ENCODE measurements at places on chromosomes 11 and 22. TPM values are rescaled to one million over a fixed set of nuclear protein-coding genes. Genes with fewer than 3 reads are reported as not detected.

DNA sequence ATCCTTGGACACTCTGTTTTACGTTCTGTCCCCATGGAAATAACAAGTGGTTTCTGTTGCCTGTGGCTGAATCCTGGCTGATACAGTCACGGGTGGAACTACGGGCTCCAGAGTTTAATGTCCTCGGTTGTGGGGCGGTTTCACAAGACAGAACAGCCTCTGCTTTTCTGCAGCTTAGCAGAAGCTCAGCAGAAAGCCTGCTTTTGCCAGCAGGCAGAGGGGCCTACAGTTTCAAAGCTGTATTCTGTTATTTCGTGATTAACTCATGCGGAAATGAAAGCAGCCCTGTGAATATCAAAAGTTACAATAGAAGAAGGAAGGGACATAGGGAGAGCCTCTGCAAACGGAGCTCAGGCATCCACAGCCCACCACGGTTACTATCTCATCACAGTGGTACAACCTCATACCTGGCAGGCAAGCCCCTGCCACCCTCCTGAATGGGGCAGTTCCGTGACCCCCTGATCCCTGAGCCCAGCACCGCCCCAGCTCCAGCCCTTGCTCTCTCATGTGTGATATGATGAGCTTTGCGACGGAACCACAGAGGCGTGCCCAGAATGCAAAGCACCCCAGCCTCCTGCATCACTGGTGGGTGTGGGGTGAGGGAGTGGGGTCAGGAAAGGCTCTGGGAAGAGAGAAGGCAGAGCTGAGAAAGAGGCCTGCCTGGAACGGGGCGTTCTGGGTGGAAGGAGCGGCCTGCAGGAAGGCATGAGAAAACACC is 360.6 kb downstream of the BRD1 start:
- H3K4me1 ChIP-seq = no peaks in the 10 kb centered on the region
- no peaks in the 10 kb centered on the region for H3K27me3 ChIP-seq
- DNase-seq = no peak
- H3K4me3 ChIP-seq = no peak overlapping the region

GRCh38 chr11:6219359-6219758 is 14.0 kb downstream of the C11orf42 start:
- peaks cover 12% of the 10 kb centered on the region for H3K4me1 ChIP-seq
- no peaks in the 10 kb centered on the region for H3K27me3 ChIP-seq
- peaks cover 37% of the 10 kb centered on the region for H3K36me3 ChIP-seq
- H3K4me3 ChIP-seq = no peak overlapping the region
- no peak for DNase-seq

OSBP2 gene
- total RNA-seq = 1.2 TPM

- no peaks in the 10 kb centered on the region for H3K36me3 ChIP-seq
- H3K27me3 ChIP-seq = peaks cover 2% of the 10 kb centered on the region
- H3K4me1 ChIP-seq = no peaks in the 10 kb centered on the region
- no peak overlapping the region for H3K27ac ChIP-seq
- DNase-seq = no peak
Observed at GRCh38 chr11:119550053-119550752, 127.2 kb upstream of the THY1 start.

ANO5 gene
- total RNA-seq = 0.02 TPM

- no peak for DNase-seq
Observed at GRCh38 chr22:43412808-43413795, 1.3 kb downstream of the MPPED1 start.

DNA sequence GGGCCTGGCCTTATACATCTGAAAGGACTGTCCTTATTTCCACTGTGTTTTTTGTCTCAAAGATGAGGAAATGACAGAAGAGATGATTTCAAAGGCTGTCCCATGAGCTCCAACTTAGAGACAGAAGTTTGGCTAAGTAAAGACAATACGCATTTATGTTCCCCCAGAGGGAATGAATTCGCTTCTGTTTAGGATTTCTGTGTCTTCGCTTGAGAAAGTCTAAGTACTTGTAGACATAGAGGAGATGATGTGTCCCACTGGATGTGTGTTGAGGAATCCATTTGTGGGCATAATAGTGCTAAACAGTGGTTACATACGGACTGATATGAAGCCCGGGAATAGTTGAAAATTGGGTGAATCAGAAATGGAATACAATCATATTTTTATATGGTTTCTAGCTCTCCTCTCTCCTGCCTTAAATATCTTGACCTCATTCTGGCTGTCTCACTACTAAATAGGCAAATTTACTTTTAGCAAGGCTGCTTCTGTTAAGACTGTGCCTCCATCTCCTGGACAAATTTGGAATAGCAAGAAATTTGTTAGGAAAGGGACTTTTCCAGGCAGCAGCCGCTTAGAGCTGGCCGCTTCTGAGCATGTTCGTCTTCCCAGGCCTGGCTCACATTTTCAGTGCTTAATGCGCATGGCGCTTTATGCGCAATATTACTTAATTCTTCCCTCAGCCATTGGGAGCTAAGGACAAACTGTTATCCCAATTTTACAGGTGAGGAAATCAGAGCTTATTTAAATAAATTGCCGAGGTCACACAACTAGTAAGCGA is 1.9 kb upstream of the PEX26 start:
- peaks cover 28% of the 10 kb centered on the region for H3K4me1 ChIP-seq
- peaks cover 21% of the 10 kb centered on the region for H3K36me3 ChIP-seq
- H3K27ac ChIP-seq = peak overlapping the region; percentile 53
- peak overlapping the region; percentile 48 for H3K4me3 ChIP-seq
- no peaks in the 10 kb centered on the region for H3K27me3 ChIP-seq

- H3K27ac ChIP-seq = no peak overlapping the region
- peaks cover 19% of the 10 kb centered on the region for H3K27me3 ChIP-seq
- no peaks in the 10 kb centered on the region for H3K36me3 ChIP-seq
- H3K4me1 ChIP-seq = no peaks in the 10 kb centered on the region
- H3K4me3 ChIP-seq = no peak overlapping the region
Observed at GRCh38 chr11:73259406-73260126, 12.6 kb upstream of the P2RY6 start.

- H3K36me3 ChIP-seq = peaks cover 8% of the 10 kb centered on the region
- H3K27ac ChIP-seq = no peak overlapping the region
- no peaks in the 10 kb centered on the region for H3K4me1 ChIP-seq
- no peak overlapping the region for H3K4me3 ChIP-seq
- DNase-seq = no peak
- H3K27me3 ChIP-seq = no peaks in the 10 kb centered on the region
Observed at GRCh38 chr22:38070250-38070921, 13.2 kb downstream of the PICK1 start.

ELMOD1 gene
- not detected for total RNA-seq

YPEL4 gene
- 0.47 TPM for total RNA-seq

RIC3 gene
- 15.8 TPM for total RNA-seq

GRCh38 chr11:58965246-58965985 is 26.1 kb downstream of the GLYATL1 start:
- H3K27me3 ChIP-seq = peaks cover 17% of the 10 kb centered on the region
- no peak overlapping the region for H3K27ac ChIP-seq

DNA sequence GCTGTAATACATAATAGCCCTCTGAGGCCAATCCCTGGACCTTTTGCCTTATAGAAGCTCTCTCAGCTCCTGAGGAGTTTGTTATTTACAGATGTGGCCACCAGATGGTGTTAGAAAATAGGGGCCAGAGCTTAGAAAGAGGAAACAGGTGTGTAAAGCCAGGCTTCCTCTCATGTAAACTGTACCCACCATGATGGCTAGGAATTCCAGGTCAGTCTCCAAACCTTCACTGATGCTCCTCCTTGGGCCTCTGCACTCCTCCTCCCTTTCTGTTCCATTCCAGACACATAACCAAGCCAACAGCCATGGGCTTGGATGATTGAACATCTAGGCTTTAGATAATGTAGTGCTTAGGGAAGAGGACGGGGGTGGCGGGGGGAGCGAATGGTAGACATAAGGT is 39.7 kb downstream of the USP35 start:
- no peak overlapping the region for H3K4me3 ChIP-seq
- no peaks in the 10 kb centered on the region for H3K36me3 ChIP-seq
- H3K4me1 ChIP-seq = peaks cover 26% of the 10 kb centered on the region
- no peaks in the 10 kb centered on the region for H3K27me3 ChIP-seq
- H3K27ac ChIP-seq = no peak overlapping the region

- H3K4me1 ChIP-seq = peaks cover 3% of the 10 kb centered on the region
- peaks cover 49% of the 10 kb centered on the region for H3K27me3 ChIP-seq
- no peak within 1 kb of the TSS for H3K27ac ChIP-seq
- DNase-seq = peak; percentile 59
- no peaks in the 10 kb centered on the region for H3K36me3 ChIP-seq
Observed at GRCh38 chr11:7251836-7252682, at the start of gene SYT9. Gene SYT9 (plus strand): TSS chr11:7251904. CDS start chr11:7252187, 283 bp downstream.

CARD18 gene
- total RNA-seq = not detected

DNA sequence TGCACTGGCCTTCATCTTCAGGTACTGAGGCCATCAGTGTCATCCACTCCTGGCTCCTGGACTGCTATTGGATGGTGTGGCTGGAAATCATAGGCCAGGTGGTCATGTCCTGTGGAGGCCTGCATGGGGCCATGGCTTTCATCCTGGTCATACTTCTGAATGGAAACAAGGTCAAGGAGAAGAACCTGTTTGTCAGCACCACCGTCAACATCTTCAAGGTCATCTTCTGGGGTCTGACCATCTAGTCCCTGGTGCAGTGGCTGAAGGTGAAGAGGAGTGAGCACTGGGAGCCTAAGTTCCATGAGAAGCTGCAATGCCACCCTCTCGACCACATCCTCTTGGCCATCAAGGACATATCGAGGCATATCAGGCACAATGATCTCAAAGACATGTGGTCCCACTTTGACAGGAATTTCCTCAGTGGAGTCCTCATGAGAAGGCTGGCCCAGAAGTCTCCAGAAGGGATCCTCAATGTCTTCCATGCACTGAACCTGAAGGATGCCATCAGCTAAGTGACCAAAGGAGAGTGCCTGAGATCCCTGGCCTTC is 120.0 kb upstream of the SERPIND1 start:
- DNase-seq = no peak
- H3K36me3 ChIP-seq = no peaks in the 10 kb centered on the region
- no peak overlapping the region for H3K27ac ChIP-seq
- H3K4me1 ChIP-seq = no peaks in the 10 kb centered on the region
- H3K27me3 ChIP-seq = peaks cover 10% of the 10 kb centered on the region
- no peak overlapping the region for H3K4me3 ChIP-seq

C22orf15 gene
- 0.30 TPM for total RNA-seq

- H3K4me1 ChIP-seq = peaks cover 4% of the 10 kb centered on the region
- H3K36me3 ChIP-seq = no peaks in the 10 kb centered on the region
- H3K27me3 ChIP-seq = no peaks in the 10 kb centered on the region
- peak; percentile 52 for DNase-seq
- H3K27ac ChIP-seq = no peak within 1 kb of the TSS
- peak within 1 kb of the TSS; percentile 69 for H3K4me3 ChIP-seq
Observed at GRCh38 chr11:63614136-63614671, at the start of gene PLAAT3. Gene PLAAT3 (minus strand): TSS chr11:63614433. CDS start chr11:63614014, 419 bp downstream.

FGF19 gene
- total RNA-seq = not detected

All from activated CD4-positive, alpha-beta T cell treated with anti-CD3 and anti-CD28 coated beads for 36 hours (primary cell).